ENCODE measurements at places on chromosomes 3 and 15.

DNA sequence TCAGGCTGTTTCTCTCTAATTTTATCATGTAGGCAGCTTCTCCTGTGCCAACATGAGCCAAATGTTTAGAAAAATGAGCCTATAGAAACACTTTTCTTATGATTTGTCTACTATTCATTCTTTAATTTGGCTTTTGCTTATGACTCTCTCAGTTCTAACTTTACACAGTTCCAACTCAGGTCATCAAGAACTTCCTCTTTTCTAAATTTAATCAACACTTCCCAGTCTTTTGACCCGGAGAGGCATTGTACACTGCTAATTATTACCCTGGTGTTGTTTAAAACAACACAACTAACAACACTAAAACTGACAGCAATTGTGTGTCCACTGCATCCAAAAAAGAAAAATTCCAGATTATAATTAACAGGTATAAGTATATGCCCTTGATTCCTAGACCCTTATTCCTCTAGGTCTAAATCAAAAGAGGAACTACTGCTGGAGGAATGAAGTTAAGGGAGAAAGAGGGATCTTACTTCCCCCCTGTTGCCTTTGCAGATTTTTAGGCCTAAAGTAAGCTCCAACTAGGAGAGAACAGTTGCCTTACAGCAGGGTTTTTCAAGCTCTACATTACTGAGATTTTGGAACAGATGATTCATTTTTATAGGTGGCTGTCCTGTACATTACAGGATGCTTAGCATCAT lies 332.2 kb upstream of the GOLIM4 start:
- no peak for DNase-seq

GRCh38 chr3:8223766-8224165 lies 277.9 kb upstream of the LMCD1 start:
- DNase-seq: no peak

DNA sequence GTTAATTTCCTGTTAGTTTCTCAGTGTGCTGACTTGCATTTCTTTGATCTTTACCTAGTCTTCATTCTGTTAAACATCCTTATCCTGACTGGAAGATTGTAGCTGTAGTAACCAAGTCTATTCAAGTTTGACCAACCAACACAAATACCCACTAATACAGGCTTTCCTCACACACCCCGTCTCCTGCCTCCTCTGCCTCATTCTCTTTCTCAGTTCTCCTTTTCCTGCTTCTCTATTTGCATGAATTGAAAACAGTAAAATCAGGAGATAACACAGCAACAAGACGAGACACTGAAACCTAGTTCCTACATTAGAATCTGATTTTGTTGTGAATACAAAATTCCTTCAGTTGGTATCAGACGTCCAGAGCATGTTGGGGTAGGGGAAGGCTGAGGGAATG lies 116.9 kb upstream of the ARPP21 start:
- no peak for DNase-seq

- peak; percentile 79 for DNase-seq
Measured at GRCh38 chr3:62604298-62604697, 230.9 kb upstream of the FEZF2 start.

GRCh38 chr15:98775498-98776230 lies 127.3 kb downstream of the IGF1R start:
- DNase-seq: no peak

GRCh38 chr3:143856252-143856970 lies 8.1 kb upstream of the SLC9A9 start:
- DNase-seq: no peak
